HS-27A (cell line): ENCODE measurements at places on chromosomes 11 and 22.

DNA sequence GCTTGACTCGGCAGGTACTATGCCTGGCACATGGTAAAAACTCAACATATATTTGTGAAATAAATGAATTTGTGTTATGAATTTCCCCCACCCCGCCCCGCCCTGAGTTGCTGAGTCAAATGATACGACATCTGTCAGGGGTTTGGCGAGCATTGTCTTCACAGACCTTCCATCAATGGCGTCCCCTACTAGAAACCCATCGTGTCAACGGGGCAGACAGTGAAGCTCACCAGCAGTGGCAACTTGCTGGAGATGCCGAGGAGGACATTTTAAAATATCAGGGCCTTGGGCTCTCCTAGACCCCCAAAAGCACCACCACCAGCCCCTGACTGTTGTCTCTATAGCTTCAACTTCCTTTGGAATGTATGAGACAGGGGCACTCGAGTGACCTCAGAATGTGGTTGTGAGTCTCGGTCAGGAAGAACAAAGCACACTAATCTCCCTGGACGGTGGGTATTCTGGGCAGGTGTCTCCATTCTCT is 761 bp upstream of the NXF1 start:
- DNase-seq, result no peak

DNA sequence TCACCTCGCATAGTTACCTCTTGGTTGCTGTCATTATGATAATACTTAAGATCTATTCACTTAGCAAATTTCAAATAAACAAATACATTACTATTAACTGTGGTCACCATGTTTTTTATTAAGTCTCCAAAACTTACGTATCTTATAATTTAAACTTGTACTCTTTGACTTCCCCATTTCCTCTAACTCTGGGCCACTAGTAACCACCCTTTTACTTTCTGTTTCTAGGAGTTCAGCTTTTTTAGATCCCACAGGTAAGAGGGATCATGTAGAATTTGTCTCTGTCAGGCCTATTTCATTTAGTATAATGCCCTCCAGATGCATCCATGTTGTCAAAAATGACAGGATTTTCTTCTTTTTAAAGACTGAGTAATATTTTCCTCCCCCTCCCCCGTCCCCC is 212.4 kb upstream of the C11orf87 start:
- no peak for DNase-seq

GRCh38 chr11:117828611-117829368 is 4.2 kb upstream of the FXYD2 start:
- DNase-seq, result no peak

DNA sequence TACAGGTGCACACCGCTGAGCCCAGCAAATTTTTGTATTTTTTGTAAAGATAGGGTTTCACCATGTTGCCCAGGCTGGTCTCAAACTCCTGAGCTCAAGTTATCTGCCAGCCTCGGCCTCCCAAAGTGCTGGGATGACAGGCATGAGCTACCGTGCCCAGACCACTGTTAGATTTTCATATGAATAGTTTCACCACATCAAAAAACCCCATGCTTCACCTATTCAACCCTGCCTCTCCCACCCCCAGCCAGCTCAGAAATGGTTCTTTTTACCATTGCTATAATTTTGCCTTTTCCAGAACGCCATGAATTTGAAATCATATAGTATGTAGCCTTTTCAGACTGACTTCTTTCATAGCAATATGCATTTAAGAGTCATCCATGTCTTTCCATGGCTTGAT is 37.9 kb downstream of the CDPF1 start:
- no peak for DNase-seq

DNA sequence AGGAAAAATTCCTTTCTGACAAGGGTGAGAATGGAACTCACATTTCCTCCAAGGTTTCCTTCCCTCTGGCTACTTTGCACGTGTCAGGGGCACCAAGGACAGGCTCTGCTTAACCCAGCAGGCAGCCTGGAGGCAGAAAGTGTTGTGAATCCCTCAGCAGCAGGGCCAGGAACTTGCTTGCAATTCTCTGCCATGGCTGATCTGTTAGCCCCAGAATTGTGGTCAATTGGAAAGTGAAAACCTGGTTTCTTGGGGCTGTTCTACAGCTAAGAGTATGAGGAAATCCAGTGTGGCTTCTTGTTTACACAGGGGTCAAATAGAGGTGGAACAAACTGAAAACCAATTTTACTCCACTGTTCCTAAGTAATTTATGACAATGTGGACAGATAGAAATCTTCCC is 38.3 kb upstream of the CEP295 start:
- DNase-seq, result no peak

DNA sequence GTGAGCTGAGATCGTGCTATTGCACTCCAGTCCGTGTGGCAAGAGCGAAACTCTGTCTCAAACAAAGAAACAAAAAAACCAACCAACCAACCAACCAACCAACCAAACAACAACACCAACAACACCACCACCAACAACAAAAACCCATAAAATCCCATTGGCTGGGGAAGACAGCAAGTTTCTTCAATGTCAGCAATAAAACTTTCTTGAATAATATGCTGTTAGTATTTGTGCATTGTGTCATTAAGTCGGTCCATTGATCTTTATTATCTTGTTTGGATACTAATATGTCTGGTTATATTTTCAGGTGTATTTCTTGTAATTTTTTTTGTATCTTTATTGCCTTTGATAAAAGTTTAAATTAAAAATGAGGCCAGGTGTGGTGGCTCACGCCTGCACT is 9.4 kb downstream of the GRK3 start:
- DNase-seq, result no peak

- no peak for DNase-seq
Measured at GRCh38 chr22:49182416-49182815, 645.3 kb downstream of the BRD1 start.

DNA sequence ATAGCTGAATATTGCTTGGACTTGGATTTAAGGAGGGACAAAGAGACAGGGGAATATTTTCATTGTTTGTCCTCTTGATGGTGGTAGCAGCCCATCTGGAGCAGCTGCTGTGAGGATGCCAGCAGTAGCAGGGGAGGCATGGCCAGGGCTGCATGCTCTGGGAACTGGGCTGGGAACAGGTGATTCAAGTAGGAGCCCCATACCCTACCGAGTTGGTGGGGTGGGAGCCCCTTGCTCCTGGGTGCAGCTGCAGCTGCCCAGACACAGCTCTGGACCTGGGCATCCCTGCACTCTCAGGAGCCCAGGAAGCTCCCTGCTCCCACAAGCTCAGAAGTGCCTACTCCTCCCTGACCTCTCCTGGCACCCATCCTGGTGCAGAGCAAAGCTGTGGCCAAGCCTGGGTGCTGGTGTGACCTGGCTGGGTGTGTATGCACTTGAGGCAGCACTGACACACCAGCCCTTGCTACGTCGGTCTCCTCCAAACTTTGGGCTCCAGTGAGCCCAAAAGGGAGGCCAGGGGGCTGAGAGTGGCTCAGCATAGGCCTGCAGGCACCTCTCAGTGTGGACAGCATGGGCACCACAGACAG is 341.8 kb upstream of the CCDC179 start:
- no peak for DNase-seq

DNA sequence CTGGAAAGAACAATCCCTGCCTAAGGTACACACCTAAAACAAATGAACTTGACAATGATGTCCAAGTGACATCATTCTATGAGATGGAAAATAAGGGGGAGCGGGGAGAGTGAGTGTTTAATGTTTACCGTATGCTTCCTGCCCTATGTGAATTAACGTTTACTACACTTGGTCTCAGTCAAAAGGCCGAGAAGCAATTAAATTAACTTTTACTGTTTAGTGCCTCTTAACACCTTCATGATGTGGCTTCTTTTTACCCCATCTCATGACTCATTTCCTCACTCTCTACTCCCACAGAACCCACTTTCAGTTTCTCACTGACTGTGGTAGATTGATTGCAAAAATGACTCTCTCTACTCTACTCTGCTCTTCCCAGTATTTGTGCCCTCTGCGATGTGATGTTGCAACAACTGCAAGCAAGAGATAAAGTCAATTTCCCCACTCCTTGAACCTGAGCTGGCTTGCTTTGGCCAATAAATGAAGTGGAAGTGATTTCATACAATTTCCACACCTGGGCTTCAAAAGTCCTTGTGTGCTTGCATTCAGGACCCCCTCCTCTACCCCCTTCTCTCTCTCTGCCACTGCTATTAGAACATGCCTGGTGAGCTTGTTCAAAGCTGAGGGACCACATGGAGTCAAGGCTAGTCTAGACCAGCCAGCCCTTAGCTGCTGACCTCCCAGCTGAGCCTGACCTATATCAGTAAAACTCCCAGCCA is 11.6 kb upstream of the ALKBH3 start:
- no peak for DNase-seq
